ENCODE measurements at places on chromosomes 3 and 15.

- DNase-seq: no peak
Observed at GRCh38 chr3:95615592-95616310, 1198.6 kb upstream of the EPHA6 start.

DNA sequence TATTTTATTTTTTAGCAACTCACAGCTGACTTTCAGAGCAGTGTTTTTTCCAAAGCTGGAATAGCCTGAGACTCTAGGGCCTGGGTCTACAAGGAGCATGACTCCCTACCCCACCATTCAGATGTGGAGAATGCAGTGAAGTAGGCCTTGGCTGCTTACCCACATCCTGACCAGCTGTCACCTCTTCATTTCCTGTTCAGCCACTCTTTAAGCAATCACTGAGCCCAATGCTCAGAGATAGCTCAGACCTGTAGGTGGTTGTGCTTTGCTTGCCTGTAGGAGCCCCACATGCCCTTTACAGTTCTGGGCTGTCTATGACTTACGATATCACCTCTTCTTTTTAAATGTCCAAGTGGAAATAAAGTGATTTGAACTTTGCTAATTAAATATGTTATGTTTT is 148.1 kb downstream of the NEK11 start:
- peak; percentile 36 for DNase-seq

DNA sequence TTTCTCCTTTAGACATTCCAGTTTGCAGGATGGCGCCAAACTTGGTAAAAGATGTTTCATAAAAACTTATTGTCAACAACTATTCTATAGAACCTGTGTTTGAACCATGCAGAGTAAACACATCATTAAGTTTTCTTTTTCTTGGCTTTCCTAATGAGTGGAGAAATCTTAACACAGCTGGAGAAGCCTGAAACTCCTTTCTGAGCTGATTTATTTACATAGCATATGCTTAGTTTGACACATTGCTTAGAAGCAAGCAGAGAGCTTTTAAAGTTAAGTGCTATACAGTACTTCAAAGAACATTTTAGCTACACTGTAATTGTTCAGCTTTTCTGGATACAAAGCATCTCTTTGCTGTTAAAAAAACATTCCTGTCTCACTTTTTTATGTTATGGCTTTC is 61.0 kb upstream of the PAQR5 start:
- no peak for DNase-seq

DNA sequence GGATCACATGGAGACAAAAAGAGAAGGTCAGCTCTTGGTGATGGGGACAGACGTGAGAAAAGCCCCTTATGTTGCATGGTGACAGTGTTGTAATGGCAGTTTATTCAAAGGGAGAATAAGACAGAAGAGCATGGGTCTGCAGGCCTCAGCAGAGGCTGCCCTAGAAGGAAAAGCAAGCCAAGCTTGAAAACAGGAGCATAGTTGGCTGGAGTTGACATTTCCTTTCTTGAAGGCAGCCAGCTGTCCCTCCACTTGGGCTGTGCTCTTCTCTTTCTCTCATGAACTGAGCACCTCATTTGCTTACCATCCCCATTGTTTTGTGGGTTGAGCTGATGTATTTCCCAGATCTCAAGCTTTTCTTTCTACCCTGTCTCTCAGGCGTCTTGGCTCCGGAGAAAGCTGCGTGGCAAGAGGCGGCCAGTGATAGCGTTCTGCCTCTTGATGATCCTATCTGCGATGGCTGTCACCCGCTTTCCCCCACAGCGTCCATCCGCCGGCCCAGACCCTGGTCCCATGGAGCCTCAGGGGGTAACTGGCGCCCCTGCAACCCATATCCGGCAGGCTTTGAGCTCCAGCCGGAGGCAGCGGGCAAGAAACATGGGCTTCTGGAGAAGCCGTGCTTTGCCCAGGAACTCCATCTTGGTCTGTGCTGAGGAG is 52.9 kb downstream of the GASK1A start:
- DNase-seq: no peak

GRCh38 chr15:77503240-77503639 is 82.6 kb downstream of the HMG20A start:
- DNase-seq: no peak

DNA sequence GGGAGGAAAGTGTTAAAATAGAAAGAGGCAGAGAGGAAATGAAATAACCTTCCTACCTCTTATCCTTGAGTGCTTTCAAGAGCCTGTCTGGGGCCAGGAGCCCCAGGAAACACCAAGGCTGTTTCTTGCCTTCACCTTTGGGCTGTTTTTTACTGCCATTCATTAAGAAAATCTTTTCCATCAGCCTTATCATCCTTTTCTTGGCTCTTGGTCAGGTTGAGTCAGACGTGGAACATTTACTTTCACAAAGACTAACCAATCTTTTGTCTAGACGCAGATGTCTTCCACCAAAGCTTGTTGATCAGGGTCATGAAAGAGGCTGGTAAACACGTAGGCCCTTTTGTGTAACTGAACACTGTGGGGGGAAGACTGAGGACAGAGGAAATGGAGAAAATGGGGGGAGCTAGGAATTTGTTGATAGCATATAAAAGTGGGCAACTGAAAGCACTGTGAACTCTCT is 151.0 kb upstream of the THBS1 start:
- no peak for DNase-seq

- no peak for DNase-seq
Observed at GRCh38 chr3:171803044-171803443, 7.2 kb downstream of the PLD1 start.

DNA sequence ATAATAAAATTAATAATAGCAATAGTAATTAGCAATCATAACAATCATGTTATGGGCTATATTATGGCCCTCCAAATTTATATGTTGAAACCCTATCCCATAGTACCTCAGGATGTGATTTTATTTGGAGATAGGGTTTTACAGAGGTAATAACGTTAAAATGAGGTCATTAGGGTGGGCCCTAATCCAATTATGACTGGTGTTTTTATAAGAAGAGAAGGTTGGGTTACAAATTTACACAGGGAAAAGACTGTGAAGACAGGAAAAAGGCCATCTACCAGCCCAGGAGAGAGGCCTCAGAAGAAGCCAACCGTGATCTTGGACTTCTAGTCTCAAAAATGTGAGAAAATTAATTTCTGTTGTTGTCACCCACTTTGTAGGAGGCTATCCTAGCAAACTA is 353.1 kb downstream of the CHL1 start:
- no peak for DNase-seq

GRCh38 chr3:139394116-139394515 is 4.7 kb upstream of the COPB2 start:
- no peak for DNase-seq

DNA sequence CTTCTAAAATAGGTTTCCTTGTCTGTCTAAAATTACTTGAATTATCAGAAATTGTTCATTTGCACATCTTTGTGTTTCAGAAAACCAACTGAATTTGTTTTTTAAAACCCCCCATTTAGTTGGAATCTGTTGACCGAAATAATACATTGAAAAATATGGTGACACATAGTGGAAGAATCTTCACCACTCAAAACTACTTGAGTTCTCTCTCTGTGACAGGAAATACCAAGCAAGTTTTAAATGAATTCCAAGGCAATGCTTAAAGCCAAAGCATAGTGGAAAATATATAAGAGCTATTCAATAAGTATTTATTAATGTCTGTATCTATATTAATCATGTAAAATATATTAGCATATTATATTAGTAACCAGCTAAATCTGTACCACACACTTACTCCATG is 224.9 kb upstream of the COL8A1 start:
- no peak for DNase-seq

- DNase-seq: no peak
Observed at GRCh38 chr3:96101006-96101560, 713.3 kb upstream of the EPHA6 start.

- DNase-seq: no peak
Observed at GRCh38 chr3:188391592-188391991, 237.6 kb downstream of the LPP start.

- no peak for DNase-seq
Observed at GRCh38 chr3:112013784-112014143, 15.0 kb downstream of the TAGLN3 start.

DNA sequence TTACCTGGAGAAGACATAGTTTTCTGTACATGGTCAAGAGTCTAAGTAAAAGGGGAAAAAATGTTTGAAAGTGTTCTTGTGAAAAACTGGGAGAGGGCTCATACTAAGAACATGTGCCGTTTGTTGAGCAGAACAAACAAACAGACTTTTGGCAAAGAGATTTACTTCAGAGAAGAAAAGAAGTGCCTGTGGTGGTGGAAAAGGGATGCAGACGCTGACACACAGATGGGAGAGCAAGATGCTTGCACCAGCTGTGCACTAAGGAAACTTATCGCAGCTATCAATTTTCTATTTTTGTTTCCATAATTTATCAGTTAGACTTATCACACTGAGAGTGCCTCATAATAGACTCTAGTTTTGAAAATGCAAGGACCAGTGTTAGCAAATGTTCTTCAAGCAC is 259.6 kb upstream of the PDZRN3 start:
- DNase-seq: no peak

DNA sequence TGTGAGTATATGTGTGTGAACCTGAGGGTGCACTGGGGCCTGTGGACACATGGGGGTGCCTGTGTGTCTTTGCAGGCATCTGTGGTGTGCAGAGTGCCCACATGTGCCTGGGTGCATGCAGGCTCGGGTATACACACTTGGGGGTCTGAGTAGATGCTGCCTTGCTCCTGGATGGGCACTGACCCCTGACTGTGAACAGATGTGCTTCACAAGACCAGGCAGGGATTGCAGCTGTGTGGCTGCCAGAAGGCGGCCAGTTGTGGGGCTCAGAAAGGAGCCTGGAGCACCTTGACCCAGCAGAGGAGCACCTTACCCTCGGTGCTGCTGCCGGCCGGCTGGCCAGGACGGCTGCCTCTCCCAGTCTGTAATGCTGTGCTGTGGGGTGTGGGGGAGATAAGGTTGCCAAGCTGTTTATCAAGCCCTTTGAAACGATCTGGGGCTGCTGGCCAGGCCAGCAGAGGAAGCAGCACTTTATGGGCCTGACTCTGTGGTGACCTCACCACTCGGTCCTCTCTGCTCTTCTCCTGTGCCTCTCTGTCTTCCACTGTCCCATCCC is 55.5 kb upstream of the MRPS22 start:
- no peak for DNase-seq

DNA sequence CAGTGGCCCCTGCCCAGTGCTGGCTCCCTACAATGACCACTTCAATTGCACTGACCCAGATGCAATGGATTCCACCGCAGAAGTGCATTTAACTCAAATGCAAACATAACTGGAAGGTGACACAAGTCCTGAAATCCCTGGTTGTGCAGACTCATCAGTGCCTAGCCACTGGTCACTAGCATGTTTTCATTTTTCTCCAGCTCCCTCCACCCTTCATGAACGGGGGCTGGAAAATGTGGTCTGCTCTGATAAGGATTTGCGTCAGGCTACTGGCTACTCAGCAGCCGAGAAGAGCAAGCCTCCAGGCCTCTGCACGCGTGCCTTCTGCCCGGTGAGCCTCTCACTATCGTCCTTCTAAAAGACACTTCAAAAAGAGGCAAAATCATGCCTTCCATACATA is 27.4 kb upstream of the FURIN start:
- no peak for DNase-seq

DNA sequence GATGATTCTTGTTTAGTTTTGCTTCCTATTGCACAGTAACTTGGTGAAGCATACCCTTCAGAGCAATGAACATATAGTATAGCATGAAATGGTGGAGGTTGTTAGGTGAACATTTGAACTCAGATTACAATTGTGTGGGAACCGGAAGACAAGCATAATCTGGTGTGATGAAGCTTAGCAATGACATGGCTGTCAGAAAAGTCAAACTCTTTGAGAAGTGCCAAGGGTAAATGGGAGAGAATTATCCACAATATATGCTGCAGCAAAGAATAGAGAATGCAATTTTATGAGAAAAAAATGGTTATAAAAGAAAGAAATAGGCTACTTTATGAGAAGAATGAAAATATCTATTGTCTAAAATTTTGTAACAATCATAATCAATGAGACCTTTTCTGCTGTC is 1536.7 kb downstream of the SI start:
- DNase-seq: no peak

DNA sequence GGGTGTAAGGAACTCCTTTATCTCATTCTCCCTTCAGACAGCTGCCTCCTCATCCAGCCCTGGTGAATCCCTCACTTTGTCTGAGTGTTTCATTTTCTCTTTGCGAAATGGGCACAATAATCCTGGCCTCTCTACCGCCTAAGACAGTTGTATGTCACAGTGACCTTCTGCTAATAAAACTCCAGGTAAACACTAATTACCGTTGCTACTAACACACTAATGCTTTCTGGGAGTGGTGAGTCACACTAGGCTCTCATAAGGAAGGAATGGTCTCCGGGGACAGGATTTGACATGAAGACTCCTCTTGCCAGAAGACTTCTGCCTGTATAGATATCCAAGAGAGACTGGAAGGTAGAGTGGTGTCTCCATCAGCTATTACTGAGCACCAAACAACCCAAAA is 71.7 kb upstream of the SNRK start:
- no peak for DNase-seq

DNA sequence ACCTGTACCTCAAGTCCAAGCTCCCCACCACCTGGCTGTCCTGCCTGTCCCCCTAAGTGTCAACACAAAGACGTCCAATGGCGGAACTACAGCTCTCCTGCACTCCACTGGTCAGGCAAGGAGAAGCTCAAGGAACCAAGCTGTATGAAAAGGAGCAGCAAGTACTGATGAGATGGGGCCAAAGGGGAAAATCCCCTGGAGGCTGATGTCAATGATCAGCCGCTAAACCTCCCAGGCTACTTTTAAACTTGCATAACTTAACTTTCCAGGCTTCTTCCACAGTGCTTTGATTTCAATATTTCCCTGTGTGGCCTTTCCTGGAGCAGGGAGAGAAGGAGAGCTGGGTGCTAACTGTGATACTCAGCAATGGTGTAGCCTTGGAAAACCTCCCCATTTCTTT is 35.0 kb downstream of the TM4SF4 start:
- no peak for DNase-seq

DNA sequence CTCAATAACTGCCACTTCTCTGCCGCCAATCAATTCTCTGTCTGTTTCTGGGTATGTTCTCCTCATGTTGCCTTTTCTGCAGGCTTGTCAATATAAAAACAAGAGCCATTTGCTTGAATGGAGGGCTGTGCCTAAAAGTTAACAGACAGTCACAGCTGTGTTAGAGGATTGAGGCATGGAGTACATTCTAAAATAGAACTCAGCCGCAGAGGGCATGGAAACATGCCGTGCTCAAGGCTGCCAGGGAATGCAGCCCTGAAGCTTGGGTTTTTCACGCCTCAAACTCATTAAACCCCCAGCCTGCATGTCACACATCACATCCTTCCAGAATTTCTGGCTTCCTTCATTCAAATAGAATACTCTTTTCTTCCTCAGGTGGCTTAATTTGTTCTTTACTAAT is 166.6 kb downstream of the TPRG1 start:
- no peak for DNase-seq

All from CD4-positive, alpha-beta T cell treated with Interleukin-21 for 1 hour (primary cell).